Fibroblast of skin of left quadriceps (primary cell): ENCODE measurements at places on chromosomes 11 and 22.

- peak; percentile 96 for DNase-seq
Observed at GRCh38 chr11:86743223-86744118, 56.9 kb upstream of the PRSS23 start.

- DNase-seq = peak; percentile 73
Observed at GRCh38 chr22:36465232-36466021, 16.0 kb downstream of the TXN2 start.

GRCh38 chr11:12441231-12441861 lies 64.0 kb downstream of the PARVA start:
- peak; percentile 80 for DNase-seq

GRCh38 chr11:120858740-120859139 lies 165.2 kb upstream of the TBCEL start:
- no peak for DNase-seq

- DNase-seq = peak; percentile 74
Observed at GRCh38 chr11:109853156-109853776, 239.9 kb upstream of the ZC3H12C start.

DNA sequence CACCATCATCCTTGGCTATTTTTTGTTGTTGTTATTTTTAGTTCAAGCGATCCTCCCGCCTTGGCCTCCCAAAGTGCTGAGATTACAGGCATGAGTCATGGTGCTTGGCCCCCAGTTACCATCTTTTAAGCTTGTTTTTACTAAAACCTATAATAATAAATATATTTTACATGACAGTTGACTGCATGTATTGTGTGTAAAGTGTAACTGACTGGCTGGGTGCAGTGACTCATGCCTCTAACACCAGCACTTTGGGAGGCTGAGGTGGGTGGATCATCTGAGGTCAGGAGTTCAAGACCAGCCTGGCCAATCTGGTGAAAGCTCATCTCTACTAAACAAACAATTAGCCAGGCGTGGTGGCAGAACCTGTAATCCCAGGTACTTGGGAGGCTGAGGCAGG lies 386.2 kb downstream of the TENM4 start:
- no peak for DNase-seq

GRCh38 chr11:41254966-41255365 lies 204.5 kb downstream of the LRRC4C start:
- no peak for DNase-seq

GRCh38 chr11:47869544-47870393 lies 21.6 kb upstream of the NUP160 start:
- DNase-seq = no peak

DNA sequence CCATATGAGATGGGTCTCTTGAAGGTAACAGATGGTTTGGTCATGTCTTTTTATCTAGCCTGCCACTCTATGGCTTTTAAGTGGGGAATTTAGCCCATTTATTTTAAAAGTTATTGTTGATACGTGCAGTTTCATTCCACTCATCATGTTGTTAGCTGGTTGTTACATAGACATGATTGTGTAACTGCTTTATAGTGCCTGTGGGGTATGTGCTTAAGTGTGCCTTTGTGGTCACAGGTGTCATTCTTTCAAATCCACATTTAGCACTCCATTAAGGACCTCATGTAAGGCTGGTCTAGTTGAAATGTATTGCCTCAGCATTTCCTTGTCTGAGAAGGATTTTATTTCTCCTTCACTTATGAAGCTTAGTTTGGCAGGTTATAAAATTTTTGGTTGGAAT lies 263.8 kb upstream of the LUZP2 start:
- no peak for DNase-seq

DNA sequence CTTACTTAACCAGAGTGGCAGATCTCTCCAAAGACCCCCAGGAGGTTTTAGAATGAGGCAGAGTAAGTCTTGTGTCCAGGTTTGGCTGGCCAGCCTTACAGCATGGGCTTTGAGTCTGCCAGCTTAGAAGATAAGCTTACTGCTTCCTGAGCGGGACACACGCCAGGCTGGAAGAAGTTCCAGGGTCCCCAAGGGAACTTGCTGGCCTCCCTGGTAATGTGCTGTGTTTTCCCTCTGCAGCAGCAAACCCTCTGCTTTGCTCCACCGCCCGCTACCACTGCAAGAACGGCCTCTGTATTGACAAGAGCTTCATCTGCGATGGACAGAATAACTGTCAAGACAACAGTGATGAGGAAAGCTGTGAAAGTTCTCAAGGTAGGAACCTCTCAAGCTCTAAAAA lies 154.2 kb downstream of the LDLRAD3 start:
- no peak for DNase-seq

GRCh38 chr11:133920109-133920990 lies 36.4 kb downstream of the IGSF9B start:
- no peak for DNase-seq

- DNase-seq = no peak
Observed at GRCh38 chr11:66904561-66904960, 47.7 kb downstream of the LRFN4 start.

DNA sequence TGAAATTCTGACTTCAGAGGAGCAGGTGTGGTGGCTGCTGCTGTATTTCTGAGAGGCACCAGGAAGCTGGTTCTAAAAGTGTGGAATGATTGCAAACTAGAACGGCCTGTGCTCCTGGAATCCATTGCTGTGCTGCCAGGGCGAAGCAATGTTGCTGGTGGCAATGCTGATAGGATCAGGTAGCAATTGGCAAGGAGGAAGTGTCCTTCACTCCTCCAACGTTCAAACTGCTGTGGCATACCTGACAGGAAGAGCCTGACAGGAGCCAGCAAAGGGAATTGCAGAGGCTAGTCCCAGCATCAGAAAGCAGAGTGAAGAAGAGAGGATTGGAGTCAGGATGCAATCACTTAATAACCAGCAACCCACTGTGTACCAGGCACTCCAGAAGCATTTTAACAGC lies 118.2 kb downstream of the FAR1 start:
- no peak for DNase-seq

DNA sequence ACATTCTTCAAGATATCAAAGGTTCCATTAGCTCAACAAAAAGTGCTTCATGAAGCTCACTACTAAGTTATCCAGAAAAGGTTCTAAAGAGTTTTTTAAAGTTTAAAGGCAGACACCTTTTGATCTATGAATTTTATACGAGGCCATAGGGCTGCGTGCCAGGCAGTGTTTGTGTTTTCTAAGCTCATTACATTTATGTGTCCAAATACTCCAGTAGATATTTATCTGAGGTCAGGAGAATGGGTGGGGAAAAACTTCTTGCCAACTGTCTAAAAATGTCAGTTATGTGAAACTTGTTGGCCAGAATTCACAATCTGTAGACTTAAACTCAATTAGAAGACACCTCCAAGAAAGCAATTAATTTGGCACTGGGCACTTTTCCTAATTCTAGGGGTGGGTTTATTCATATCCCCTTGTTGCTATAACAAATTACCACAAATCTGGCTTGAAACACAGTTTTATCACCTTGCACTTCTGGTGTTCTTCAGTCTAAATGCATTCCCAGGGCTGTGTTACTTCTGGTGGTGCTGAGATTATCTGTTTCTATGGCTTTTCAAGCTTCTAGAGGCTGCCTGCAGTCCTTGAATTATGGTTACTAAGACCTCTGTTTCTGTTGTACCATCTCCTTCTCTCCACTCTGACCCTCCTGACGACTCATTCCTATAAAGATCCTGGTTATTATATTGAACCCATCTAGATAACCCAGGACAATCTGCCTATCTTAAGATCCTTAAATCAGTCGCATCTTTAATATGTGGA lies 1030.4 kb upstream of the CNTN5 start:
- DNase-seq = no peak

DNA sequence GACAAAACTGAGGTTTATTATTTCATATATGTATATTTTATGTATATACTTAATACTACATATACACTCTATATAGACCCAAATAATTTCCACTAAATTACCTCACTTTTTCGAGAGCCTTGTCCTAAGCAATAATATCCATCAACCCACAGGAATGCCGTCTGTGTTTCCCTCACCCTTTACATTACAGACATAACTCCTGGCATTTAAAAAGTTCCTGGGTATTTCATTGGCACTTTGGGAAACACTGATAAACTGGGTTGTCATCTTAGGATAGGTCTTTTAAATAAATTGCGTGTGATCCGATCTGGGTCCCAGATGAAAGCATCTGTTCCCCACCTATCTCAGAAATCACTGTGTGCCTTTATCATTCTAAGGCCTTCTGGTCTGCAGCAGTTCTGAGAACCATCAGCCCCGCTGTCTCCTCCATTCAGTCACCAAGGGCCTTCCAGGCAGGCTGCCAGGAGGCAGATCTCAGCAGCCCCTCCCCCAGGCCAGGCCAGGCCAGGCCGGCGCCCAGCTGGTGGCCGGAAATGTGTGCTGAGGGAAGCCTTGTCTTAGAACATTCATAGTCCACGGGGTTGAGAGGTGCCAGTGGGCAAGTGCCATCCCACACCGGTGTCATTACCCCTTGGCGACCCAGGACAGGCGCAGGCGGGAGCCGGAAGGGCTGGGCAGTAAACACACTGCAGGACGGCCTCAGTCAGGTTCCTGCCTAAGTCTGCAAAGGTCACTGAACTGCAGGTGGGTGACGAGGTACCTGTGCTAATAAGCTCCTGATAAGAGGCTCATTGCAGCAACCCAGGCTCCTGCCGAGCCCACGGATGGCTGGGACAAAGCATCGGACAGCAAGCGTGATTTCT lies 3.3 kb downstream of the FGF19 start:
- no peak for DNase-seq

DNA sequence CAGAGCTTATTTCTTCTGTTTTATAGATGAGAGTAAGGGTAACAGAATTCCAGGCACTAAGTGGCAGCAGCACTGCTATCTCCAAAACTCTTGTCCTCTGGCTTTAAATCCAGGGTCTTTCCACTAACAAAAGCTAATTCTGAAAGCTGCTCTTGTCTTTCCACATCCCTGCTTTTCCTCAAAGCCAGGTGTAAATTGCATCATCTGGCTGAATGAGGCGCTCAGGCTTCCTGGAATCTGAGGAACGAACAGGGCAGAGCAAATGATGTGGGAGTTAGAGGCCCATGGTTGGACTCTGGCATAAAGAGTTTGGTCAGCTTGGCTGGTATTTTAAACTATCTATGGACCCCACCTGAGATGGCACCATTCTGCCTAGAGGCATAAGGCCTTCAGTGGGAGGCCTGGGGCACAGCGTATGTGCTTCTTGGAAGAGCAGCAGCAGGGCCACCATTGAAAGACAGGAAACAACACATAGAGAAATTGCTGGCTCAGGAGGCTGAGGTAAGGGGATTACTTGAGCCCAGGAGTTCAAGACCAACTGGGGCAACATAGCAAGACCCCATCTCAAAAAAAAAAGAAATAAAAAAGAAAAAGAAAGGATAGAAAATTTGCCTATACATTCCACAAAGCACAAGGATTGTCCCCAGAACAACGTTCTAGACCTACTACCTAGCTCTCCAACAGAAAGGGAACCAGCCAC lies 1.9 kb downstream of the KCNJ5 start:
- no peak for DNase-seq

GRCh38 chr22:30782613-30783012 lies 87.9 kb downstream of the OSBP2 start:
- DNase-seq = no peak

GRCh38 chr22:25845985-25846745 lies 104.2 kb downstream of the MYO18B start:
- DNase-seq = no peak

DNA sequence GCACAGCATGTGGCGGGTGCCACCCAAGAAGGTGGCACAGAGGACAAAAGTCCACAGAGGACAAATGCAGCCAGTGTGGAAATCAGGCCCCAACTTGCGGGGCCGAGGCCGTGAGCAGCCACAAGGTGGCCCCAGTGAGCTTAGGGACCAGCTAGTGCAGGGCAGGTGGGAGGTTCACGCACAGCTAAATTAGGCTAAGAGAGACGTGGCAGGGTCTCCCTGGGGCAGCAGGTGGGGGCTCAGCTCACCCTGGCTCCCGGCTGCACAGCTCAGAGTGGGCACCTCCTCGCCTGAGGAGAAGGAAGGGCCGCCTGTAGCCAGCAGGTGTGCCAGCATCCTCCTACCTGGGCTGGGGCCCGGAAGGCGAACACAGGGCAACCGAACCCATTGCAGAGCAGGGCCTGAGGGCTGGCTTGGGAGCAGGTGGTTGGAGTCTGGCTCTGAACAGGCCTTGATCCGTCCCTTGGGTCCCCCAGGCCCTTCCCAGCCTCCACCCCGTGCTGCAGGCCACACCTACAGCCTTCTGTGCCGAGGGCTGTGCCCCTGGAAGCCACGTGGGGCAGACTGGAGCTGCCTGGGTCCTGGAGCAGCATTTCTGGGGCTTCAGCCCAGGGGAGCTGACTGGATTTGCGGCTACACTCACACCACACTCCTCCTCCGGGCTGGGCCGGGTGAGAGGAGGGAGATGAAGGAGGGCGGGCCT lies 26.1 kb upstream of the CELSR1 start:
- no peak for DNase-seq

DNA sequence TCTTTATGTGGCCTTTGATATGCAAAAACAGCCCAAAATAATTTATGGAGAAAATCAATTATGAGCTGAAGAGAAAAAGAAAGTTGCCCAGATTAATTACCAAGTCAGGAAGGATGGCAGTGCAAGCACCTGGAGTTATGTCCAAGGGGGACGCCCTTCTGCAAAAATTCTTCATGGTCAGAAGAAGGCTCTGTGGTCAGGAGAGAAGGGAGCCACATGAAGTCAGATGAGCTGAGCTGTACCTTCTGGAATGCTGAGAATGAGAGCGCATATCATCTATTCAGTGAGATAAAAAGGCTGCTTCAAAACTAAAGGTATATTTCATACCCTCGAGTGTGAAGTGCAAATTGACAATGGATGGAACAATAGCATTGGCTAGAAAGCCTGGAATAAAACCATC lies 607.4 kb downstream of the NTM start:
- DNase-seq = peak; percentile 28
